Sciatic nerve (tissue), 2 donors: ENCODE measurements at places on chromosomes 6 and 20.

DNA sequence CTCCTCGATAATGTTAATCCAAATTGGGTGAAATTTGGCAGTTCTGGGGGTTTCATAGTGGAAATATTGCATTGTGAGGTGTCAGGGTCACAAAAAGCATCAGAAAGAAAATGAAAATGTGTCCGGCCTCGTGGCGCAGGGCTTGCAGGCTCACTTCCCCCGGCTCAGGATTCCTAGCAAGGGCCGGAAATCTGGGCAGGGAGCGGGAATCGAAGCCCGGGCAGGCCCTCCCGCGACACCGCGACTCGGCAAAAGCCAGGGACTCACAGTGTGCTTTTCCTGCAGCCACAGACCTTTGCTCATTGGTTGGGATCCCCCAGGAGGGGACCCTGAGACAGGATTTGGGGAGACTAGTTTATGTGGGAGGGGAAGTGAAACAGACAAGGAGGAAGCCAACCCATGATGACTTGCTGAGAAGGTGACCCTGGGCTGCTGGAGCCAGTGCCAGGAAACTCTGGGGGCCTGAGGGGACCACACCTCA, 847 bp upstream of the CD93 start:
- DNase-seq = no peak

GRCh38 chr20:532530-532929, 11.1 kb downstream of the CSNK2A1 start:
- DNase-seq = no peak

- no peak for DNase-seq
Observed at GRCh38 chr20:32775336-32775991, 13.3 kb downstream of the DNMT3B start.

DNA sequence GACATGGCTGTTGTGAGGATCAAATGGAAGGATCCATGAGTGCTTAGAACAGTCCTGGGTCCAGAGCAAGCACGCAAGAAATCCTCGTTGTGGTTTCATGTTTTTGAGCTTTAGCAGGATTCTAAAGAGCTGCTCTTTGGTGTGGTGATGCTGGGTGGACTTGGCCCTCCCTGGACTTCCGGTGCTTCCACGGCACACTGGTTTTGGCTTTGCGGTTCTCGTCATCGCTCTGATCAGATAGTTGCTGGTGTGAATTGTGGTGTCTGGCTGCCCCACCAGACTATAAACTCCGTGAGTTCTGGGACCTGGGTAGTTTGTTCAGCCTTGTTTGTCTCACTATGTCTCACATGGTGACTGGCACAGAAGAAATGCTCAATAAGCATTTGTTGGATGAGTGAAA, 3.3 kb downstream of the HNF4A start:
- DNase-seq = no peak

GRCh38 chr6:11380549-11380948, 148.1 kb upstream of the NEDD9 start:
- no peak for DNase-seq
